ENCODE measurements at places on chromosomes 7 and 10.

- DNase-seq = no peak
Measured at GRCh38 chr10:63530409-63530808, 9.2 kb downstream of the REEP3 start.

GRCh38 chr7:47578579-47579270 lies 3.2 kb downstream of the TNS3 start:
- no peak for DNase-seq

DNA sequence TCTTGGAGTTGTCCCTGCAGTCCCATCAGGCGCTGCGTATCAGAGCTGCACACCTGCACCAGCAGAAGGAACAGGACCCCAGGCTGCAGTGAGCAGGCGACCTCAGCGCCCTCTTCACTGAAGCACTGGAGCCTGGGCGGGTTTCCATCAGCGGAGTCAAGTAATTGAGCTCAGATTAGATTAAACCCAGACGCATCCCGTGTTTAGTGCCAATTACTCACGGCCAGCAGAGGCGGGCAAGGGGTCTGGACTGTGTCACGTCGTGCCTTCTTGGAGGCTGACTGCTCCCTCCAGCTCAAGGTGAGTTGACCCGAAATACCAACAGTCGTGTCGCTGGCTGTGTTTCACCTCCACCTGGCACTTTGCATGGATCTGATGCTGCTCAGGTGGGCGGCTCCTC lies 123.6 kb downstream of the CXCL12 start:
- DNase-seq = no peak

DNA sequence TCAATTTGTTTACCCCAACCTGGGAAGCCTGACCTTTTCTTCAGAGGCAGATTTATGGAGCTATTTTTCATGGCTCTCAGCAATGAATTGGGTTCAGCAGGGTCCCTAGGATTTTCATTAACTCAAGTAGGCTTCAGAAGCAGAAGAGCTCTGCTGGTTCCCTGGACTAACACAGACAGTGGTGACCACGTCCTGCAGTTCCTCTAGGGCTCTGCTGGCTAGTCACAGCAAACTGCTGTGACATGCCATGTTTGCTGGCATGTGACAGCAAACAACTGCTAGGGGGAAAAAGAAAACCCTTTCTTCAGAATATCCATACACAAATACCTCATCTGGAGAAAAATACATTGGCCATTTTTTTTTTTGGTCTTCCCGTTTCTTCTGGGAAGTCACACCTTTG lies 13.2 kb downstream of the BAMBI start:
- DNase-seq = no peak

GRCh38 chr7:43492896-43493295 lies 90.0 kb upstream of the STK17A start:
- no peak for DNase-seq

GRCh38 chr7:19713676-19714075 lies 4.8 kb upstream of the POLR1F start:
- peak; percentile 69 for DNase-seq

DNA sequence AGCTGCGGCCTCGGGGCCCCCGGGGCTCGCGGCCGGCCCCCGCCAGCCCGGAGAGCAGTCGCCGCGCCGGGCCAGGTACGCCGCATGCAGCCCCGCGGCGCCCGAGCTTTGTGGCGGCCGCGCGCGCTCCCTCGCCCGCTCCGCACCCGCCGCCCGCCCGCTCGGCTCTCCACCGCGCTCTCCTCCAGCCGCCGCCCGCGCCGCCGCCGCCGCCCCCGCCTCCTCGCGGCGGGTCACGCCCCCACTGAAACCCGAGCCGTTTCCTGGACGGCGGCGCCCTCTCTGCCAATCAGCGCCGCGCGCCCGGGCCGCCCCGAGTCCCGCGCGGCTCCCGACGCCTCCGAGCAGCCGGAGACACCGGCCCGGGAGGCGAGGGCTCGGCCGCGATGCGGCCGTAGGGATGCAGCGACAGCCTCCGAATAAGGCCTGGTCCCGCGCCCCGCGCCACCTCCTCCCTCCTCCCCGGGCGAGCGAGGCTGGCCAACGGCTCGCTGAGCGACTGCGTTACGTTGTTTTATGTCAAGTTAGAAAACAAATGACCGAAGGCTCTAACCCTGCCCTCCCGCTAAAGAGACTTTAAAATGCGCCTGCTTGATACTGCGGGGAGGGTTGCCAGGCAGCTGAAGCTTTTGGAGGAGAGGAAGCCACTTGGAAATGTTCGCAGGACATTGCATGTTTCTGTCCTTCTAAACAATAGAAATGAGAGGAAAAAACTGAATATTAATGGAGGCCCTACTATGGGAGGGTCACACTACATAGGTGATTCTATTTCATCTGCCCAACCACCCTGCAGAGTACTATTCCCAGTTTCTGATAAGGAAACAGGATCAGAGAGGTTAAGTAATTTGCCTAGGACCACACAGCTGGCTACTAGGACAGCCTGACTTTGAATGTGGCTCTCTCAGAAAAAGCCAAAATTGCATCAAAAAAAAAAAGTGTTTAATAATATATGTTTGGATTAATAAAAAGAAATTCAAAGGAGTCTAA lies at the start of gene FGFR2:
Gene FGFR2 (minus strand): TSS at position 182 of the 987 bp plus-strand sequence. CDS start 4,627 bp downstream, outside the sequence.
- DNase-seq = no peak

- no peak for DNase-seq
Measured at GRCh38 chr7:108024538-108024937, 21.6 kb upstream of the LAMB1 start.

DNA sequence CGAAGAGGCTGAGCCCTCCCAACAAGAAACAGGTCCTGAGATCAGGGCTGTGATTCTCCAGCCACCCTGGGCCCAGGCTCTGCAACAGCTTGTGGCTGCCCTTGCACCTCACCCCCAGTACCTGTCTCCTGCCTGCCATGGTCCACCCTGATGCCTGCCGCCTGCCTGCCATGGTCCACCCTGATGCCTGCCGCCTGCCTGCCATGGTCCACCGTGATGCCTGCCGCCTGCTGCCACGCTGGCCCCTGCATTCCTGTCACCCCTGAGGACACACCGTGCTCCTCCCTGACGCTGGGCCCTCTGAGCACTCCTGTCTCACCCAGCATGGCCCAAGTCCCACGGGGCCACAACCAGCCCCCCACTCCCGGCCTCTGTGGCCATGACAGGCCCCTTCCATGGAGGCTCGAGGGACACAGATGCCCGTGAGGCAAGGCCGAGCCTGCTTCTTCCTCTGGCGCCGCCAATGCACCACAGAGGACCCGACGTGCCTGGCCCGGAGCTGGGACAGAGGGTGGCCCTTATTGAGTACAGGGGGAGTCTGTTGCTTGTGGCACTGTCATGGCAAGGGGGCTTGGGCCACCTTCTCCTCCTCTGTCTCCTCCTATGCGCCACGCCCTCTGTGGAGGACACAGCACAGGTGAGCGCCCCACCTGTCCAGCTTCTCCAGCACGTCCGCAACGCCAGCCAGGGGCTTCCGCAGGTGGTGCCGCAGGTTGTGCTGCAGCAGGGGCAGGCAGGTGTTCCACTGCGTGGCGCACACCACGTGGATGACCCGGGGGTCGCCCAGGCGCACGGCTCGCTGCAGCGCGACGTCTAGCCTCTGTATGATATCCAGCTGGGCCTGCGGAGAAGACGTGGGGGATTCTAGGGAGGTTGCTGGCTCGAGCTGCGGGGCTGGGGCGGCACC lies 18.1 kb downstream of the CFAP46 start:
- DNase-seq = no peak
